Bronchial smooth muscle cell (primary cell): ENCODE measurements at places on chromosomes 5 and 9. TPM values are rescaled to one million over a fixed set of nuclear protein-coding genes. Genes with fewer than 3 reads are reported as not detected.

The CDH9 gene
- total RNA-seq: not detected in 2 replicates

The IL13 gene
- total RNA-seq: 0.16 TPM in 1 of 2 replicates, not detected in the other

The SLIT3 gene
- total RNA-seq: 0.95 and 2.8 TPM in 2 replicates

The PCDHGA4 gene
- total RNA-seq: 1.1 and 4.7 TPM in 2 replicates

The FOXD4L5 gene
- total RNA-seq: 0.09 and 0.16 TPM in 2 replicates

The NUTM2G gene
- under 0.01 TPM in 1 of 2 replicates, not detected in the other for total RNA-seq

The FABP6 gene
- not detected in 2 replicates for total RNA-seq

The ARL10 gene
- total RNA-seq: 7.6 and 11.3 TPM in 2 replicates

The EQTN gene
- total RNA-seq: not detected in 2 replicates

The MAT2B gene
- 61.2 and 66.8 TPM in 2 replicates for total RNA-seq

The MEIKIN gene
- not detected in 2 replicates for total RNA-seq

The UGT3A1 gene
- not detected in 2 replicates for total RNA-seq

The IL11RA gene
- total RNA-seq: 14.0 and 16.3 TPM in 2 replicates

The SLC34A1 gene
- total RNA-seq: under 0.01 TPM in 1 of 2 replicates, not detected in the other

The DAPK1 gene
- total RNA-seq: 0.32 and 1.0 TPM in 2 replicates
